ENCODE measurements at places on chromosomes 12 and 14.

DNA sequence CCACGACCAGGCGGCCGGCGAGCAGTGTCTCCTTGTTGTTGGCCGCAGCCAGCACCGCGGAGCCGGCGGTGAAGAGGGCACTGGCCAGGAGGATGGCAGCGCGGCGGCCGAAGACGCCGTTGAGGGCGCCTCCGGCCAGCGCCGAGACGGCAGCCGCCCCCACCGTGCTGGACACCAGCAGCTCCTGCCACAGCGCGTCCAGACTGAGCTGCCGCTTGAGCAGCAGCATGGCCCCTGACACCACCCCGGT lies 691 bp downstream of the SLC2A13 start:
- no peak for DNase-seq

GRCh38 chr14:86020841-86021240 lies 490.9 kb downstream of the FLRT2 start:
- DNase-seq: no peak

GRCh38 chr12:88416786-88417185 lies 163.5 kb downstream of the KITLG start:
- DNase-seq: no peak

DNA sequence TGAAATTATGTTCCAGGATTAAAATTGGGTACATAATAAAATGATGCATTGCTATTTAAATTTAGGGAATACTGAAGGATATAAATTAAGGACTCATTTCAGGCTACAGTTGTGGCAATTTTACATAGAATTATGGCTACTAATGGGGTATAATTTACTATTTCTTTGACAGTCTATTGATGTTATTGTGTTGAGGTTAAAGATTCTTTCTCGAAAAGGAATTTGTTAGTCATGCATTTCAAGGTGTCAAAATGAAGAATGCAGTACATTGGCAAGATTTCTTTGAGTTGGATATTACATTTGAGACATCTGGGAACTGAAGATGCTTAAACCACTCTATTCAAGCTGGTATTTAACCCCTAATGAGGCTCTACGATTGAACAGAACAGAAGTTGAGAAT lies 28.3 kb downstream of the SLC5A8 start:
- DNase-seq: no peak

DNA sequence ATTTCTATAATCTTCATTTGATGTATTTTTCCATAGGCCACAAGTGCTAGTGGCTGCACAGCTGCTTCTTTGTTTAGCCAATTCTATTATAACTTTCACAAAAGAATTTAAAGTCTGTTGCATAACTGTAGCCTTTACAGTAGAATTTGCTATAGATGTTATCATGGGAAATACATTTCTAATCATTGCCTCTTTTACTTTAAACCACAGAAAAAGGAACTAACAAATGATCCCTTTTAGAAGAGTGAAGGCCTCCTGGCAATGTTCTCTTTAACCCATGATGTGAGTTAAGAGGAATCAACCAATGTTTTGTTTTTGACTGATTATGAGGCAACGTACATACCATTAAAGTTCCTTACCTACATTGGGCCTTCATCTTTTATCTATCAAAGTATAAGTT lies 68.8 kb downstream of the RPL10L start:
- DNase-seq: no peak

DNA sequence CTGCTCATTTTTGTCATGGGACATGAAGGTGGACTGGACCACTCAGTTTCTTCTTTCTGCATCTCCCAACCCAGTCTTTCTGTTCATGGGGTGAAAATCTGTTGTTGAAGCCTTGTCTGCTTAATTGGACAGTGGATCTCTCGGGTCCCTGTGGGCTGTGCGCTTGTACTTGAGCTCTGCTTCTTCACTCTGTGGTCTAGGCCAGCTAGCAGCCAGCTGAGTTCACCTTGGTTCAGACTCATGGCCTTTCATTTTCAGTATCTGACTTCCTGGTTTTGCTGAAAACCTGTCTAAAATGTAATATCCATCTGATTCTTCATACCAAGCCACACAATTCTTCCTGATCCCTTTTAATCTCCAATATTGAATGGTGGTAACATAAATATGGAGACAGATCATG lies 117.2 kb downstream of the LRRK2 start:
- no peak for DNase-seq

- DNase-seq: no peak
These were observed 118.2 kb upstream of the GSC start for GRCh38 chr14:94888121-94888520.

DNA sequence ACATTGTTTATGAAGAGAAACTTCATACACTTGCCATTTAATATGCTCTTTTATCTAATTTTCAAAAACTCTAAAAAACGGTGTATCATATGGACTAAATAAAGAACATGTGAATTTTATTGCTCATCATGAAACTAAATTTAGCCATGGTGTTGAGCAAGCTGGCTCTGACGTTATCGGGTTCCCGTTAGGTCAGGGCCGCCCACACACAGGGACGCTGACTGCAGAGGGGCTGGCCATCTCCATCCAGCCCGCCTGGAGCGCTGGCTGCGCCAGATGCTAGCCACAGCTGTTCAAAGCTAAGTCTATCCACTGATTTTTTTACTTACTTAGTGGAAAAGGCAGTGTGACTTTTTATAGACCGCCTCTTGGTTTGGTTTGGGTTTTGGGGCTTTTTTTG lies 36.5 kb upstream of the DYNC1H1 start:
- no peak for DNase-seq

DNA sequence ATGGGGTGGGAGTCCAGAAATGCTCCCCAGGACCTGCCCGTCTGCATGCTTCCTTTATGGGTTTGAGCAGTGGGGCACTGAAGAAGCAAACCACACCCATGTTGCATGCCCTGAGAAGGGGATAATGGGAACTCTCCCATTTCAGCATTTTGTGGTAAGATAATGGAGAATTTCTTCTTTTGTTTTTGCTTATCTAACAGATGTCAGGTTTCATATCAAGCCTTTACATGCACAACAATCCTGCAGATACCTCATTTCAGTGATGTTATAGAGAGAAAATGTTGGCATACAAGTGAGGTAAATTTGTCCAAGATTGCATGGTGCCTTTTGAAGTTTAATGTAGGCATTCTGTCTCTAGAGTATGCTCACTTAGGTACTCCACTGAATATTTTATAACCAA lies 177.0 kb downstream of the ALX1 start:
- no peak for DNase-seq

DNA sequence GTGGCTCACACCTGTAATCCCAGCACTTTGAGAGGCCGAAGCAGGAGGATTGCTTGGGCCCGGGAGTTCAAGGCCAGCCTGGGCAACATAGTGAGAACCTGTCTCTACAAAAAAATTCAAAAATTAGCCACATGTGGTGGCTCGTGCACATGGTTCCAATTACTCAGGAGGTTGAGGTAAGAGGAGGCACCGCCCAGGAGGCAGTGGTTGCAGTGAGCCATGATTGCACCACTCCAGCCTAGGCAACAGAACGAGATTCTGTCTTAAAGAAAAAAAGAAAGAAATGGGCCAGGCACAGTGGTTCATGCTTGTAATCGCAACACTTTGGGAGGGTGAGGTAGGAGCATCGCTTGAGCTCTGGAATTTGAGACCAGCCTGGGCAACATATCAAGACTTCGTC lies 33.5 kb downstream of the MAP1LC3B2 start:
- no peak for DNase-seq

DNA sequence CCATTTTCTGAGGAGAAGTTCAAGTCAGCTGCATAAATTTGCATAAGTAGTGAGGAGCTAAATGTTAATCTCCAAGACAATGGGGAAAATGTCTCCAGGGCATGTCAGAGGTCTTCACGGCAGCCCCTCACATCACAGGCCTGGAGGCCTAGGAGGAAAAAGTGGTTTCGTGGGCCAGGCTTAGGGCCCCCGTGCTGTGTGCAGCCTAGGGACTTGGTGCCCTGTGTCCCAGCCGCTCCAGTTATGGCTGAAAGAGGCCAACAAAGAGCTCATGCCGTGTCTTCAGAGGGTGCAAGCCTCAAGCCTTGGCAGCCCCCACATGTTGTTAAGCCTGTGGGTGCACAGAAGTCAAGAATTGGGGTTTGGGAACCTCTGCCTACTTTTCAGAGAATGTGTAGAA lies 41.9 kb upstream of the RD3L start:
- no peak for DNase-seq

DNA sequence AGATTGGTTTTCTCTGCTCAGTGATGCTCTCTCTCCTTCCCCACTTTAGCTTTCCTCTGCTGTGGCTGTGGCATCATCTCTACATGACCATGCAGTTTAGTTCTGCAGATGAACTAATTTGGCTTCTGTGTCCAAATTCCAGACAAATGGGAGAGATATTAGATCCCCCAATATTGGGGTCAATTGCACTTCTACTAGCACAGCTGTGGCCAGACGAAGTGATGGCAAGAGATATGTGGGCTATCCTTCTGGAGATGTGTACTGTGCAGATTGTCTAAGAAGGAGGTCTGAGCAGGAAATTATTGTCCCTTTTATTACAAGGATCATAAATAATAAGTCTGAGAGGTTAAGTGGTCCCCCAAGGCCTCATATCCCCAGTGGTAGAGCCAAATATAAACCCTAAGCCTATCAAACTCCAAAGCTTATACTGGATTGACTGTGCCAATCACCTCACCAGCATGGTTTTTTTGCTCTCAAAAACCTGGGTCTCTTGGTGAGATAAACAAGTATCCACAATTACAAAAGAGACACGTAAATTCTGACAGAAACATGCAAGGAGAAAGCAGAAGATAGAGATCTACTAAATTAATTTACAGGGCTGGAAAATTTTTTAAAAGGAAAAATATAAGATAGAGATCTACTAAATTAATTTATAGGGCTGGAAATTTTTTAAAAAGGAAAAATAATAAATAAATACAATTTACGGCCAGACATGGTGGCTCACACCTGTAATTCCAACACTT lies 29.1 kb upstream of the GCH1 start:
- no peak for DNase-seq

DNA sequence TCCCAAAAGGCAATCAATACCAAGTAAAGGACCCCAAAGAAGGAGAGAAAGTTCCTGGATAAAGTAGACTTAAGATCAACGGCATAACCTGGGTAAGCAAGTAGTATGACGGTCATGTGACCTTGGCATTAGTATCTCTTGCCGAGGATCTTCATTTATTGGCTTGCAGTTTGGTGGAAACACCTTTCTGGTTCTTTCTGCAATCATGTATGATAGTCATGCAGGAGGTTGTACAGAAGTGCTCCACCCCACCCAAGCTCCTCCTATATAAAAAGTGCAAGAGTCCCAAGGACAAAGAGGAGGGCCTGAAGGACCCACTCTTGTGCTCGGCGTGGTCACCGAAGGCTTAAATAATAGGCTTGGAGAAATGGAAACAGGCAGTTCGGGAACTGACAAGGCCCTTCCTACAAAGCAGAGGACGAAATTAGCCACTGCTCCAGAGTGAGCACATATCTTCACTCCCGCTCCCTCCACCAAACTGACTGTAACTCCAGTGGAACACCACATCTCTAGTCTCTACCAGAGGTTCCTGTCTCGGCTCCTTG lies 750 bp downstream of the CS start:
- DNase-seq: no peak

- no peak for DNase-seq
These were observed 46.1 kb downstream of the PITPNM2 start for GRCh38 chr12:123104809-123105208.

GRCh38 chr14:45906257-45906656 lies 653.3 kb upstream of the MIS18BP1 start:
- DNase-seq: no peak

DNA sequence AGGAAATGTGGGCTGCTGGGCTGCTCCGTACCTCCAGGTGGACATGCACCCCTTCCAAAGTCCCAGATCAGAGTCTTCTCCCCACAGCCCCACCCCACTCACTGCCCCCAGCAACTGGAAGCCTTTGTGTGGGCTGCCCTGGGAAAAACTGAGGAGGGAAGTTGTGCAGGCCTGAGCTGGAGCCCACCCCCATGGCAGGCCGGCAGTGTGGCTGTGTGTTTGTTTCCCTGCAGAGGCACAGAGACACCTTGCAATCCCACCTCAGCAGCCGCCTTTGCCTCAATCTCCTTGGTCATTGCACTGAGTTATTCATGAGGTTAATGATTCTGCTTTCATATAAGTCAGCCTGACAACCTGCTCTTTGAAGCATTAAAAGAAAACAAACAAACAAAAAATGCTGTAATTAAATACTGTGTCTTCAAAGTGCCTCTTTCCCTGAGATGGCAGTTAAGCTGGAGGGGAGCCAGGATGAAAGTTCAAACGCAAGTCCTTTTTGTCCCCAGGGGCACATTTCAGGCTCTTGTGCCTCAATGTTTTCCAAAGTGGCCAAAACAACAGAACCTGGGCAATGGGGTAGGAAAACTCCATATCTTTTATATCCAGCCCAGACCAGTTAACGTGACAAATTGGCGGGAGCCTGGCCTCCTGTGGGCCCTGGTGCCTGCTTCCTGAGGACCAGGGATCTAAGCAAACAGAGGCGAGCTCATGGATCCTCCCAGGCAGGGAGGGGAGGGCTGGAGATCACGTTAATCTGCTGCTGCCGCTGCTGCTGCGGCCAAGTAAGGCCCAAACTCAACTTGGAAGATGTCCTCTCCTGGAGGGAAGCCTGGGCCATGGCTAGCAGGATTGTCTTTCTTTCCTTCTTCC lies 51.9 kb upstream of the TSPAN11 start:
- DNase-seq: no peak

DNA sequence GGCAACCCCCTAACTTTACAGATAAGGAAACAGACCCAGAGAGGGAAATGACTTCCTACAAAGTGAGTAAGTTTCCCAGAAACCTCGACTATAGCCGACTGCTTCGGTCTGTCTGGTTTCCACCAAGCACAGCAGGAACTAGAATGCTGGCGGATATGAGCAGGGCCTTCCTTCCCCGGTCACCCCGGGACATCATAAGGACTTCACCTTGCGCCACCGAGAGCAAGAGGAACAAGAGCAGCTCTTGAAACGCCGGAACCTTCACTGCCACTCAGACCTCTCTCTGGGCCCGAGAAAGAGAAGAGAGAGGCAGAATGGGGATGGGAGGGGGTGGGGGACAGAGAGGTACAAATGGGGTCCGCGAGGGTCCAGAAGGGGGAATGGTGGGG lies 29.4 kb upstream of the GPR68 start:
- no peak for DNase-seq

- DNase-seq: no peak
These were observed 34.8 kb upstream of the MMP17 start for GRCh38 chr12:131793243-131794022.

- DNase-seq: no peak
These were observed 172.3 kb upstream of the TMPO start for GRCh38 chr12:98343002-98343567.

GRCh38 chr12:66755727-66756395 lies 77.0 kb upstream of the GRIP1 start:
- no peak for DNase-seq

DNA sequence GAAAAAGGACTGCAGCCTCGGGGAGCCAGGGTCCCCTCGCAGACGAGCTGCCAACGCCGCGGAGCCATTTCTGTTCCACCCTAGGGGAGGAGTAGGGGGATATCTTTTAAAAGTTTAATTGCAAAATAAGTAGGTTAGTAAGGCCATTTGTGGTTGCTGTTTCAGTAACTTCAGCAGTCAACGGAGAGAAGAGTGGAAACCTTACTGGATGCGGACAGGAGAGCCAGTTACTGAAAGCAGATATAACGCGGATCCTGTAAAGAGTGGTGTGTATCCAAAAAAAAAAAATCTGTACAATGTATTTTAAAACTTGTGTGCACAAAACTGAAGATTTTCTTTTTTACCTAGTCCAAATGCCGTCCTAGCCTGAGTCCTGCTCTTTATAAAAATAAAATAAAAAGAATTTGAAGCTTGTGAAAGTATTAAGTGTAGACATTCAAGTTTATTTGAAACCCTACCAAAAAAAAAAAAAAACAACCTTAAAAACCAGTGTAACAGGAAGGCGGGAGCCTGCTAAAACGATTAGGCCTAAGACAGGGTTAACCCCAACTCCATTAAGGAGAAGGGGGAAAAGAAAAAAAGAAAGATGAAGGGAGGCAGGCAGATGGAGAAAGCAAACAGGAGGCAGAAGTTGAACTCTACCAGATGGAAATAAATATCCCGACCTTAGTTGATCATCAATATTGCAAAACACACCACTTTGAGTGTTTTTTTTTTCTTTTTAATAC lies 1.0 kb upstream of the BTG1 start:
- no peak for DNase-seq
